Immature natural killer cell (primary cell): ENCODE measurements at places on chromosomes 3 and 15. TPM values are rescaled to one million over a fixed set of nuclear protein-coding genes. Genes with fewer than 3 reads are reported as not detected.

The KIAA1143 gene
- 10.5 TPM for polyA plus RNA-seq

The FAM81A gene
- polyA plus RNA-seq, result 0.94 TPM

- no peak for DNase-seq
These were observed 49.7 kb upstream of the SKIL start for GRCh38 chr3:170307671-170308405.

- DNase-seq, result peak; percentile 18
These were observed 8.6 kb downstream of the FBXL22 start for GRCh38 chr15:63605816-63606215.

- DNase-seq, result no peak
These were observed 253.2 kb upstream of the UBE2E1 start for GRCh38 chr3:23552506-23552905.

- no peak for DNase-seq
These were observed 18.4 kb downstream of the KLF13 start for GRCh38 chr15:31344823-31345605.

DNA sequence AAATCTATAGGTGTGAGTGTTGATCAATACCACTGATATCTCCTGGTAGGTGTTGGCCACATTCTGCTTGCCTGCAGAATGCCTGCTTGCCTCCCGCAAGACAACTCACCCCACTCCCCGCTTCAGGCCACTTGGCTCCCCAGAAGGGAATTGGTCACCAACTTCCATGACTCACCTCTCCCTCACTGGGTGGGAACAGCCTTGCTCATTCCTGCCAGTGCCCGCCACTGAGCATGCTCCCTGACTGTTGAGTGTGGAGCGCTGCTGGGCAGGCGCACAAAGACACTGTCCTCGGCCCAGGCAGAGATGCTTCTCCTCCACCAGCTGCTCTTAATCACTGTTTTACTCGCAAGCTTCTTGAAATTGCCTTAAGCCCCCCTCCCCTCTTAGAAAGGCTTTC lies 57.3 kb upstream of the PPP2R3A start:
- no peak for DNase-seq

DNA sequence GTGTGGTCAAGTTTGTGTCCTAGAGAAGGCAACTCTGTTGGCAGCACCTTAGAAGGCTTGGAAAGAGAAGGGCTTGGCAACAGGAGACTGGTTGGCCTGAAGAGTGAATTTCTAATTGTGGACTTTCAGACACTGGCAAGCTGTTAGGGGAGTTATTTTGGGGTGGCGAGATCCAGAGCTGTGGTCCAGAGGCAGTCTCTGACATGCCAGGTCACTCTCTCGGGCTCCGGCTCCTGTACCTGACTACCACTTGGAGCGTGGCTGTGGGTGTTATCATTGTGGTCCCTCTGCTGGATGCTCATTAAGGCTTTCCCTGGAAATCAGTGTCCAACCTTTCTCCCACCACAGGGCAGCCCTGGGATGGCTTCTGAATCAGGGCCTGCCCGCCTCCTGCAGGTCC lies 209.0 kb downstream of the SLCO3A1 start:
- DNase-seq, result no peak

DNA sequence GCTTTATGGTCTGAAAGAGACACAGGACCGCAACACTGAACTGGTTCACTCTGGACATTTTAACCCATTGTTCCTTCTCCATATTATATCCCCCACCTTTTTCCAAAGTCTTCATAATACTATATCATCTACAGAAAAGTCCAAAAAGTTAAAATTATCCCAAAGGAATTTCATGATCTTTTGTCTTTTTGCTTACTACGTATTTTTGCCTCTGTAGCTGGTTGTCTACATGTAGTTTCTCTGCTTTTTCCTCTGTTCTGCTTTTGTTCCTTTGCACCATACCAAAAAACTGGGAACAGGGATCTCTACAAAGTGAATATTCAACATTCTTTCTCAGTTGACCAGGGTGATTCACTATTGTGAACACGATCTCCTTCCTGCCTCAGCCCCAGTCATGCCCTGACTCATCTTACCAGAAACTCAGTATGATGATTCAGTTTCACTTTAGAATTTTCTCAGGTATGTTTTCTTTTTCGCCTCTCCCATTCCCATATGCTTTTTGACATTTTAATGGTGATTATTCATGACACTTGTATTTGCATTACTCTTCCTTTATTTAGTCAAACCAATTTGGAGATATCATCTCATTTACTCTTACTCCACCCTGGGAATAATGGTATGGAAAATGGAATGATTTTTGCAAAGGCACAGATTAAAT lies 14.5 kb downstream of the EMC4 start:
- DNase-seq, result no peak

DNA sequence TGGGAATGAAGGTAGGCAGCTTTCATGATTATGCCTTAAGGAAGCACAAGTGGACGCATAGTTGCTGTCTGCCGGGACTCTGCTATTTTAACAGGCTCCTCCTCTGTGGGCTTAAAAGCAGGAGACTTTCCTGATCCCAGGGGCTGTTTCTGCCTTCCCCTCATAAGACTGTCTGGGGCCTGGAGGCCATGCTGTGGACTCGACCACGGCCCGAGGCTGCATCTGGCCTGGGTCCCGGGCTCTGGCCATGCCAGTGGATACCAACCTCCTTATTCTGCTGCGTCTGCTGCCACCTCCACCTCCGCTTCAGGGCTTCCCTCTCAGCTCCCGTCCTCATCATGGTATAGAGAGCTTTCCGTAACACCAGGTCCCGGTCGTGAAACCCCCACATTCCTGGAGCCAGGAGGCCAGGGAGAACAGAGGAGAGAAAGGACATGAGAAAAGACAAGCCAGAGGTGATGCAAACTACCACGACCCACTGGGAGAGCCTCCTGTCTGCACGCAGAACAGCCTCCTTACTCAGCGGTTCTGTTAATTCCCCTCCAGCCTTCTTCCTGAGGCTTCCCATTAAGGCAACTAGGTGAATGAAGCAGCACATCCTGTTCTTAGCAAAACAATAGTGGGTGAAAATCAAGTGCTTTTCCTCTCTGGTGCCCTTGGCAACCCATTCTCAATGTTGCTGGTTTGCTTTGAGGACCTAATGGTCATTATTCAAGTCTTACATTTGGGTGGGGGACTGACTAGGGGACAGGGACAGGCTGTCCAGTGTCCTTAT lies 200.5 kb downstream of the KLF13 start:
- DNase-seq, result no peak

DNA sequence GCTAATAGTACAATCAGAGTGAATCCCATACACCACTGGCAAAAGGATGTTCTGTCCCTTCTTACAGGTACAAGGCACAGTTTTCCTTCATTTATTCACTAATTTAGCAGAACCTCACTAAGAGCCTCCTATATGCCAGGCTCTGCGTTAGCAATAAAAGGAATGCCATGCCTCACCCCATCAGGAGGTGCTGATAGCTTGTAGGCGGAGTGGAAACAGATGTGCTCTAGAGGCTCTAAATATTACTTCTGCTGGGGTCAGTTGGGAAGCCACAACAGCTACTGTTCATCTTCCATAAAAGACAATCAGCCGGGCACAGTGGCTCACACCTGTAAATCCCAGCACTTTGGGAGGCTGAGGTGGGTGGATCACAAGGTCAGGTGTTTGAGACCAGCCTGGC lies 24.4 kb downstream of the MLH1 start:
- no peak for DNase-seq

DNA sequence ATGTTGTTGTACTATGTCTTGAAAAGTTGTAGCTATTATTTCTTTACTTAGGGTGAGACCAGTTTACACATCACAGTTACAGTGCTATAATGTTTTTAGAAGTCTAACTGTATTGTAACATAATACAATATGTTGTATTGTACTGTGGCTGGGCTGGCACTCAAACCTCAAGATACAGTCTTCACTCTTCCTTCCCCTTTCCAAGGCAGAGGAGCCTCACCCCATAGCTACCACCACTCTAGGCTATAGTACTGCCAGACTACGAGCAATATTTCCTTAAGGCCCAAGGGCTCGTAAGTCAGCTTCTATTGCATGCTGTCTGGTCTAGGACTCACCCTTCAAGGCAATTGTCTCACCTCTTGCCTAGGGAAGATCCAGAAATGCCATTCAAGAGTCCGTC lies 597.7 kb downstream of the OTOL1 start:
- DNase-seq, result no peak

GRCh38 chr3:105599350-105599749 lies 232.6 kb downstream of the ALCAM start:
- no peak for DNase-seq

DNA sequence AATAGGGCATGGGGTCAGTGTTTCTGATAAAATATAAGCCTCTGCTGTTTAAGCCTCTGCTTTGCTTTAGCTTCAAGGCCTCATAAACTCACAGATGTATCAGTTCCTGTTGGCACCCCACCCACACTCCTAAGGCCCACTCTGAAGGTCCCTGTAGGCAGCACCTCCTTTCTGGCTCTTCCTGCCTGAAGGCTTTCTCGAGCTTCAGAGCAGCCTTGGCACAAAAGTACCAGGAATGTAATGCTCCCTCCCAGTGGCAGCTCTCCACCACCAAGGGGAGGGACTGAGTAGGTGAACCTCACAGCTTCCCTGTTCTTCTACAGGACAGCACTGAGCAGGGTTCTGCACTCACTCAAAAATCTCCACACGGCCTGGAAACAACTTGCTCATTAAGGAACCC lies 102.2 kb downstream of the ABHD5 start:
- no peak for DNase-seq

- no peak for DNase-seq
These were observed 193.9 kb downstream of the DIPK2A start for GRCh38 chr3:144165482-144165881.

DNA sequence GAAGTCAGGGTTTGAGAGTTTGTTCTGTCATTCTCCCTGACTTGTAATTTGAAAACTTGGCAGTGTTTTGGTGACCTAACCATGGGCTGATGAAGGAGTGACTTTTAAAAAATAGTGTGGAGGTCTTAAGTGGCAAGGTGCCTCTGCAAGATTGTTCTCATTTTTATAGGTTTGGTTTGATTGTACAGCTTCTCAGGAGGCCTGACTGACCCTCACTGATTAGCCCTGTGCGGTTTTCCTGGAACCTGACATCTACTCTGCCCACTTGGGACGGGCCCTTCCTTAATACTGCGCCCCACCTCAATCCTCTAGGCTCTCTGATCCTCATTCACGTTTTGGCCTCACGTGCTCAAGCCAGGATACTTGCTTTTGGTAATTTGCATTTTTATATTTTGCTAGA lies 2.8 kb downstream of the UBE2E1 start:
- DNase-seq, result no peak

DNA sequence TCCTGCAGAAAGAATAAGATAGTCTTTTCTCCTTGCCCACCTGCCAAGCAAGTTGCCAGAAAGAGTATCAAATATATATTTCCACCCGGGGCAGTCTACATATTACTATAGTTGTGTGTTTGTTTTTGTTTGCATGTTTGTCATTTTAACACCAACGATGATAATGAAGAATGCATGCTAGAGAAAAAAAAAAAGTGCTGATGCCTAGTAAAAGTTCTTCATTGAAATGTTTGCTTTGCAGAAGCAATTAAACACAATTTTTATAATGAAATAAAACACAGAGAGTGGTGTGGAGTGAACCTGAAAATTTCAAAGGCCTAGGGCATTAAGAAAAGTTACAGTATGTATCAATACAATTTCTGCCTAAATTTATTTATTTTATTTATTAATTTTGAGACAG lies 2.5 kb upstream of the PCLAF start:
- no peak for DNase-seq
